Hematopoietic multipotent progenitor cell treated with erythropoietin and hydrocortisone succinate and interleukin-3 and kit ligand, for 8 days (in vitro differentiated cells): ENCODE measurements at places on chromosomes 2 and 18.

- DNase-seq = peak; percentile 65
These were observed 273.9 kb downstream of the MYT1L start for GRCh38 chr2:2057125-2057721.

DNA sequence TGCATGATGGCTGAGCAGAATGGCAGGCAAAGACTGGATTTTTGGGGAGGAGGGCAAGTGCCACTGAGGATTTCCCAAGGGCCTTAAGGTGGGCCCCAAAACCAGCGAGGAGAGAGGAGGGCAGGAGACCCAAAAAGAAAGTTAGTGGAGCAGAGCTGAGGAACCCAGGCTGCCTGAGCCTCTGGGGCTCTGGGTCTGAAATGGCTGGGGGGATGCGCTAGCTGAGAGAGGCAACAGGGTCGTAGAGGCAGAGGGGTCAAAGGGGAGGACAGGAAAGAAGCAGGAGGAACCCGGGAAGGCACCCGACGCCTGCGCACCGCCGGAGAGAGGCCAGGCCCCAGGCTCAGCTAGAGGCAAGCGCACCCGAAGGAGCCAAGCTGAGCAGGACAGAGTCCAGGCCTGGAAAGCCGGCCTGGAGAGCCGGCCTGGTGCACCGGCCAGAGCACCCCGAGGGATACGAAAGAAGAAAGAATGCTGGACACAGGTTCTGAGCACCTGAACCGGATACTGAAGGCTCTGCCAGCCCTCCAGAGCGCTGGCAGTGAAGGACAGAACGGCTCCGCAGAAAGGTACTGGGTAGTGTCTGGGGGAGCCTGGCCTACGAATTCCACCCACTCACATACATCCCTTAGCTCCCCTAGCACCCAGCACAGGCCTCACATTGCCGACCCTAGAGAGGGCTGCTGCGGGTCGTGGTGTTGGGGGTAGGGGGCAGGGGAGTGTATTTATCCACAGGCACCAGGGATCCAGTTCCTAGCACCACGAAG is 39.5 kb upstream of the ATP6V1B1 start:
- DNase-seq = no peak

- no peak for DNase-seq
These were observed 973.4 kb upstream of the SOX11 start for GRCh38 chr2:4718777-4719176.

GRCh38 chr2:171837736-171838135 is 56.3 kb downstream of the SLC25A12 start:
- DNase-seq = no peak

DNA sequence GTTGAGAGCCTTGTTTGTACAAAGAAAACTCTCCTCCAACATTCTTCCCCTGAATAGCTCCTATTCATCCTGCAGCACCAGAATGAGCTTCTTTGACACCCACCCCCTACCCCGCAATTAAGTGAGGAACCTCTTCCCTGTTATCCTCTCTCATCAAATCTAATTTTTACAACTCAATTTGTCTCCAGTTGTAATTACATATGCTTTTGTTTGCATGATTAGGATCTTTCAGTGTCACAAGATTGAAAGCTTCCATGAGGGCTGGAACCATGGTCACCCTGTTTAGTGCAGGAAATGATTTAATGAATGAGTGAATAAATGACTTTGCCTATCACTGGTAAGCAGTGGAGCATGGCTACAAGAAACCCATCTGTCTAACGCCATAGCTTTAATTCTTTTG is 334.6 kb upstream of the KLHL29 start:
- DNase-seq = no peak

DNA sequence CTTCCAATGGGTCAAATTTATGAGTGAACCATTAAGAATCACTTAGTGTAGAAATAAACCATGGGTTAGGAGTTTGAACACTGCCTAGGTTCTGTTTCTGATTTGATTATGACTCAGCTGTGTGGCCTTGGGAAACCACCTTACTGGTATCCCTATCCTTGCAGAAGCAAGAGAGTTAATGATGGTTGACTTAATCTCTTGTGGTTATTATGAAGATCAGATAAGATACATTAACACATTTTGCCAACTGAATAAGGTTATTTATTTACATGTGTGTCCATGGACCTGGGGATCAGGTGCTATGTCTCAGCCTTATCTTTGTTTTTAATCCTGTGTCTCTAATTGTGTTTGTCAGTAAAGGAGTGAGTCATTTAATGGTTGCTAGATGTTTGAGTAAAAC is 5.4 kb upstream of the KCNJ13 start:
- DNase-seq = peak; percentile 39

- DNase-seq = no peak
These were observed 22.3 kb downstream of the EML4 start for GRCh38 chr2:42191285-42192009.

DNA sequence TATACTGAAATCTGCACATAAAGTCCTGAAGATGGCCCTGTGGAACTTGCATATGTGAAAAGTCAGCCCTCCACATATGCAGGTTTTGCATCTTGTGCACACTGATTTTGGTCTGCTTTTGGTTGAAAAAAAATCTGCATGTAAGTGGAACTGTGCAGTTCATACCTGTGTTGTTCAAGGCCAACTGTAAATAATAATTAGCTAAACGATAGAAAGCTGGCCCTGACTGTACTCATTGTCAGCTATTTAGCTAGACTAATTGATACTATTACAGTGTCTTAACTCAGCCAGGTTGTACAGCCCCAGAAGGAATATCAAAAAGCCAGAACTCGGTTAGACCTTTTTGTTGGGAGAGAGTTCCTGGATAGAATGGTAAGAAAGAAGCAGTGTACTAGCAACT is 54.5 kb downstream of the EHBP1 start:
- DNase-seq = no peak

DNA sequence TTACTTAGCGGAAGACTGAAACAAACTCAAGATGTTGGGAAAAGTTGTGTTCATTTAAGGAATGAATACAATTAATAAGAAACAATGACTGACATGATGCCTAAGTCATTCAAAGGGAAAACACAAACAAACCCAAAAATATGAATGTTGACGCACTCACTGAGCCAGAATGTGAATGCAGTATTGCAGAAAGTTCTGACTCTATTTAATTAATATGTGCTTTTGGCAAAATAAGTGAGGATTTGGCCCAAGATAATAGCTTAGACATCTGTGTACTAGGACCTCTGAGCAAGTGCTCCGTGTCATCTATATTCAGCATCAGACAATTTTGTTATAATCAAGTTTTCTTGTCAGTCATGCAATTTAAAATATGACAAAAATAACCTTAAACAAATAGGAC is 1138.8 kb upstream of the NXPH2 start:
- DNase-seq = no peak

- no peak for DNase-seq
These were observed 100.5 kb downstream of the INHBB start for GRCh38 chr2:120446236-120447126.

- DNase-seq = no peak
These were observed 172.3 kb downstream of the RNF152 start for GRCh38 chr18:61720496-61720895.

GRCh38 chr2:102588213-102588939 is 31.0 kb upstream of the SLC9A2 start:
- DNase-seq = no peak

GRCh38 chr2:181627545-181627944 is 29.4 kb downstream of the CERKL start:
- no peak for DNase-seq

GRCh38 chr2:127670957-127671290 is 4.4 kb downstream of the LIMS2 start:
- DNase-seq = no peak

DNA sequence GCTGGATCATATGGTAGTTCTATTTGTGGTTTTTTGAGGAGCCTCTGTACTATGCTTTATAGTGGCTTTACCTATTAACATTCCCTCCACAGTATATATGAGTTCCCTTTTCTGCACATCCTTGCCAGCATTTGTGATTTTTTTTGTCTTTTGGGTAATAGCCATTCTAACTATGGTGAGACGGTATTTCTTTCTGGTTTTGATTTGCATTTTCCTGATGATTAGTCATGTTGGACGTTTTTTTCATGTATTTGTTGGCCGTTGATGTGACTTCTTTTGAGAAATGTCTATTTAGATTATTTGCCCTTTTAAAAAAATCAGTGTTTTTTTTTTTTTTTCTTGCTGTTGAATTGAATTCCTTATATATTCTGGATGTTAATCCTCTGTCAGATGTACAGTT is 31.1 kb downstream of the ACTR3 start:
- DNase-seq = no peak

DNA sequence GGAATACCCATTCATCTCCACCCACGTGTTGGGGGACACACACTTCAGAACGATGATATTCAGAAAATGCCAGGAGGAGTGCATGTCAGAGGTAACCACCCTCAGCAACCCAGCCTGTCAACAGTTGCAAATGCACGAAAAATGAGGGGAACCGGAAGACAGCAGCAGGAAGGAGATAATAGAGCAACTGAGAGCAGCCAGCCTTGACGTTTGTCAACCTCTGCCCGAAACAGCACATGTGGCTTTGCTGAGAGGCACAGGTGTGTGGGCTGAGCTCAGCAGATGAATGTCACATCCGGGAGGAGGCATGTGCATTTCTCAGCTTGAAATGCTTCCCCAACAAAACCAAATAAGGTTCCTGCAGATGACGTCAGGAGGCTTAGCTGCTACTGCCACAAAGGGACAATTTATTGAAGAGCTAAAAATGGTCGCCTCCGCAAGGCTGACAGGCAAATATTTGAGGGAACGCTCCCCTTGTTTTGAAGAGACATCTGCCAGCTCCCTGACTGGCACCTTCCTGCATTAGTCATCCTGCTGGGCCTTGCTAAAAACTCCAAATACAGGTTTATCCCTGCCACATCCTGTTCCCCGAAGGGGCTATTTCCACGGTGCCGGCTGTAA is 419.0 kb downstream of the NBAS start:
- peak; percentile 5 for DNase-seq

DNA sequence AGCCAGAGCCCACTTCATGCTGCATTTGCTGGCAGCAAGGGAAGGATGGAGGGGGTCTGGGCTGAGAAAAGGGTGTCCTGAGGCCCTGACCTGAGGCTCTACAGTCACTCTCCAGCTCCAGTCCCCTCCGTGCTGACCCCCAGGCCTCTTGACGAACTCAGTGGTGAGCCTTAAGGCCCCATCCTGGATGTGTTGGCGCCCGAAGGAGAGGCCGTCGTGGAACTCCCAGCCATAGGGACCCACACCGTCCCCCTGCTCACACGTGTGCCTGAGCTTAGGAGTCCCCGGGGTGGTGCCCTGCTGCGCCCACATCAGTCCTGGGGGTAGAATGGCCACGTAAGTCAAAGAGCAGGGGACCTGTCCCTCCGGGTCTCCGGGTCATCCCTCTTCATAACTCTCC is 776 bp downstream of the MOGS start:
- DNase-seq = no peak

GRCh38 chr2:88955607-88956006 is 264.1 kb downstream of the RPIA start:
- no peak for DNase-seq

DNA sequence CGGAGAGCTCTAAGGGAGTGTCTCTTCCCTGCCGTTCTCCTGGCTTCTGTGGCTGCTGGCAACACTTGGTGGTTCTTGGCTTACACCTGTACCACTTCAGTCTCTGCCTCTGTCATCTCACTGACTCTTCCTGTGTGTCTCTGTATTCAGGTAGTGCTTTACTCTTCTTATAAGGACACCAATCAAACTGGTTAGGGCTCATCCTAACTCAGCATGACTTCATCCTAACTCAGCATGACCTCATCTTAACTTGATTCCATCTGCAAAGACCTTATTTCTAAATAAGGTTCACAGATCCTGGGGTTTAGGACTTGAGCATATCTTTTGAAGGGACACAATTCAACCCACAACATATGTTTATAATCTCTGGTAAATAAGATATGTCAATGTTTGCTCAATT is 51.6 kb upstream of the DSEL start:
- DNase-seq = no peak

DNA sequence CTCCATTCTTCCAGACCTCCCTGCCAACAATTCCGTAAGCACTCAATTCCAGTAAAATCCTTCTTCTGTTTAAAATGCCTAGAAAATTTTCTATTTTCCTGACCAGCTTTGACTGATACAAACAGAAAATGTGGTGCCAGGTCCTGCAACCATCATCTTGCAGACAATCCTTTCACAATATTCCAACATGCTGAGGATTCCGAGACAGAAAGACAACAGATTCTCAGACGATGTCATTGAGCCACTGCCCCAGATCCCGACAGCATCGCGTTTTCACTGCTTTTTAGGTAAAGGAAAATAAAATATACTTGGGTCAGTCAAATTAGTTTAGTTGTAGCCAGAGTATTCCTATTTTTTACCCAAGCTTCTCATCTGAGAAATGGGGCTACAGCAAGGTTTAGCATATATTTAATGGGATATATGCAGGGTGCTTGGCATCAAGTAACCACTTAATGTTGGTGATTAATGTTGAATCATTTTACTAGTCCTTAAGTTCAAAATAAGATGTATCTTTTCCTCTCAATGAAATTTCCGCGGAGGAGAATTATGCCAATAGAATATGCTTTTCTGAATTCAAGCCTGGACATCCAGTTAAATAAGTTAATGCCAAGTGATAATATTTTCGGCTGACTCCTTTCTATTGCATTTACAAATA is 866.6 kb downstream of the SLC4A3 start:
- DNase-seq = no peak

- DNase-seq = peak; percentile 28
These were observed 901 bp downstream of the SPOPL start for GRCh38 chr2:138502255-138503086.

DNA sequence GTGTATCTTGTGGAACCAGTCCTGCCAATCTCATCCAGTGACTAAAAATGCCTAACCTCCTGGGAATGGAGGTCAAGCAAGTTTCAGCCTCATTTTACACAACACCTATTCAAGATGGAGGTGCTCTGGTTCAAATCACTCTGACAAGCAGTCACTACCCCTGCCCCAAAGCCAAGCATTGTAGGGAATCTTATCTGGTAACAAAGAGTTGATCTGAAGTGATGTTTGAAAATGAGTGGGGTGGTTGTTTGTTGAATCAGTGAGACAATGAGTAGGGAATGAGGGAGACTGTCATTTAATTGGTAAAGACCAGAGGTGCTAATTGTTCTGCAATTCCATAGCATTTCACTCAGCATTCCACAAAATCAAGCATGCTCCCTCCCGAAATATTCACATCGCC is 132.0 kb downstream of the RND3 start:
- no peak for DNase-seq

DNA sequence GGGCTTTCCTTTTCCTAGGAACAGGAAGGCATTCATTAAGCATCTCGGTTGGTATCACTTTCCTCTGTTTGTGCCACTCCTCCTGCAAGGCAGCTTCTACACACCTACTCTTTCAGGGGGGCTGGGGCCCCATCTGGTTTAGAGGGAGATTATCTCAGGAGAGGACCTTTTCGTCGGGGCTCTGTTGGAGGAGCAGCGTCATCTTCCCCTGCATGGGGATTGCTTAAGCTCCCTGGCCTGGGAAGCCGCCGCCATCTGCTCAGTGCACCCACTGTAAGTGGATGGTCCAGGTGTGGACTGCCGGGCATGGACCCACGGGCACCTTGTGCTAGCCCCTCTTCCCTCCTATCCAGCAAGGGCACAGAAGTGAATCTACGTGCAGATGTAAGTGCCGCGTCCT is 355.3 kb upstream of the SMIM21 start:
- DNase-seq = no peak

GRCh38 chr2:97868986-97869721 is 126.6 kb downstream of the TMEM131 start:
- no peak for DNase-seq
